ENCODE measurements at places on chromosomes 6 and 20.

GRCh38 chr20:16514140-16514539 is 59.1 kb downstream of the KIF16B start:
- no peak for DNase-seq

DNA sequence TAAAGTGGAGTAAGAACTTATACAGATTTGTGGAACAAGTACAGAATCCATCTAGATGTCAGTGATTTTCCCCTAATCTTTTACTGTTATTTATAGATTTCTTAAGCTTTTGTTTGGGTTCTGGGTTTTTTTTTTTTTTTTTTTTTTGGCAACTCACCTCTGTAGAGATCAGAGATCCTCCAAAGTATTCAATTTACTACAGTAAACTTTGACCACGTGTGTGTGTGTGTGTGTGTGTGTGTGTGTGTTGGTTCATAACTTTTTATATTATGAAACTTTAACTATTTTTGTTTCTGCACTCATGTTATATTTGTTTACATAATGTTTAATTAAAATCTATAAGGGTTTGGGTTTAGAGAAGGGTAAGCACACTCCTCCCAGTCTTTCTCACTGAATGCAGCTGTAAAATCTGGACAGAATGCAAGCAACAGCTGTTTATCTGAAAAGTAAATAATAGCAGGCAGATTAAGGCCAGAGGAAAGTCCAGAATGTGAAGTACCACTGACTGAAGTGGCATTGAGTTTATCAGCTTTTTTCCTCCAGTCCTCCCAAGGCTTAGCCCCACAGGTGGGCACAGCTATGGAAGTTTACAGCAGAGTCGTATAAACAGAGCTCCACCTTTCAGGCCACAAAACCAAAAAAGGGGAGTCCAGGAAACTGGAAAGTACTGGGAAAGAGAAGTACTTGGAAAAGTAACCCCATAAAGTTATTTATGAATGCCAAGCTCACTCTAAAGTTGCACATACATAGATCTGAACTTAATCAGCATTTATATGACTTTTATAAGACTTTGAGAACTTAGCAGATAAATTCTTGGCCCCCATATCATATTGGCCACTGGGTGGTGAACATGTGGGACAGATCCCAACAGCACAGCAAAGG is 43.0 kb upstream of the CD2AP start:
- DNase-seq = no peak

GRCh38 chr6:73393278-73393677 is 1.4 kb upstream of the DDX43 start:
- DNase-seq = no peak

- no peak for DNase-seq
These were observed 116.5 kb downstream of the SAMD5 start for GRCh38 chr6:147624946-147625515.

Data from CMK (cell line).